ENCODE measurements at places on chromosomes 12 and 14.
A peak's percentile ranks its signal among the peaks of the same experiment; 100 is the strongest.

- DNase-seq: no peak
These were observed 25.4 kb downstream of the HSPB8 start for GRCh38 chr12:119204131-119204530.

- no peak for DNase-seq
These were observed 42.6 kb upstream of the POC1B start for GRCh38 chr12:89568484-89568883.

DNA sequence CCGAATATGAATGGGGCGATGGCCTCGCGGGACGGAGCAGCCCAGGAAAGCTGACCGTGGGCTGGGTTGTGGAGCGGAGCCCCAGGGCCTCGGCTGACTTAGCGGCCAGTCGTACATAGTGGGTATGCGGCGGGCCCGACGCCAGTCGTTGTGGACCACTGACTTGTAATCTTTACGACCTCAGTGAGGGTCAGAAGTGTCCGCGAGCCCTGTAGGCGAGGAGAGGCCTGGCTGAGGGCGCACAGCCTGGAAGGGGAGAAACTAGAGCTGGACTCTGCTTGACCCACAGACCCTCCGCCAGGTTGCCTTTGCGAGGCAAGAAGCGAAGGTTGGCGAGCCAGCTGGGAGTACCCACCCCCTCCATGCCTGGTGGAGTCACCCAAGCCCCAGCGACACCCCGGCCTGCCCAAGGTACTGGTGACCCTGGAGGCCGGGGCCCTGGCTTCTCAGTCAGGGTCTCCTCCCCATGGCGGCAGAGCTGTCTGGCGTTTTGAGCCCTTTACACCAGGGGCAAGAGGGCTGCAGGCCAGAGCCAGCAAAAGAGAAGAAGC, 15.6 kb upstream of the DYNC1H1 start:
- DNase-seq: no peak

GRCh38 chr14:102616799-102617198, 24.4 kb downstream of the RCOR1 start:
- no peak for DNase-seq

DNA sequence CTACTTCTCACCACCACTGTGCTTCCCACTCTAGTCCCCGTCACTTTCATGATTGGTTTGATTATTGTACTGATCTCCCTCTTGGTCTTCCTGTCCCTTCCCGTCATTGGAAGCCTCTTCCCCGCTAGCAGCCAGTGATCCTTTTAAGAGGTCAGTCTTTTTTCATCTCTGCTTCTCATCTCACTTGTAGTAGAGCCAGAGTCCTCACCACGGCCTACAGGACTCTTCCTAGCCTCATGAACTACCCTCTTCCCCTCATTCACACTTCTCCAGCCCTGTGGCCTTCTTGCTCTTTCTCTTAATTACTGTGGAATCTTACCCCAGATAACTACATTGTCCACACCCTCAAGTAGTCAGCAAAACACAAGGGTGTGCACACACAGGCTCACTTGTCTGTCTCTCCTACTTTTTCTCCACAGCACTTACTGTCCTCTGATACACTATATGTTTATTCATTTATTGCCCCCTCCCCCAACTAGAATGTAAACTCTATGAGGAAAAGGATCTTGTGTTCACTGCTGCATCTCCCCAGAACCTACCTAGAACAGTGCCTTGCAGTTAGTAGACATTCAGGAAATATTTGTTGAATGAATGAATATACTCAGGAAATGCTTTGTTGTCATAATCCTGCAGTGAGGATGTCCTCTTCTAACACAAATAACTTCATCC, 66.3 kb downstream of the CKB start:
- no peak for DNase-seq

- DNase-seq: no peak
These were observed 47.6 kb upstream of the SELPLG start for GRCh38 chr12:108681317-108681716.

DNA sequence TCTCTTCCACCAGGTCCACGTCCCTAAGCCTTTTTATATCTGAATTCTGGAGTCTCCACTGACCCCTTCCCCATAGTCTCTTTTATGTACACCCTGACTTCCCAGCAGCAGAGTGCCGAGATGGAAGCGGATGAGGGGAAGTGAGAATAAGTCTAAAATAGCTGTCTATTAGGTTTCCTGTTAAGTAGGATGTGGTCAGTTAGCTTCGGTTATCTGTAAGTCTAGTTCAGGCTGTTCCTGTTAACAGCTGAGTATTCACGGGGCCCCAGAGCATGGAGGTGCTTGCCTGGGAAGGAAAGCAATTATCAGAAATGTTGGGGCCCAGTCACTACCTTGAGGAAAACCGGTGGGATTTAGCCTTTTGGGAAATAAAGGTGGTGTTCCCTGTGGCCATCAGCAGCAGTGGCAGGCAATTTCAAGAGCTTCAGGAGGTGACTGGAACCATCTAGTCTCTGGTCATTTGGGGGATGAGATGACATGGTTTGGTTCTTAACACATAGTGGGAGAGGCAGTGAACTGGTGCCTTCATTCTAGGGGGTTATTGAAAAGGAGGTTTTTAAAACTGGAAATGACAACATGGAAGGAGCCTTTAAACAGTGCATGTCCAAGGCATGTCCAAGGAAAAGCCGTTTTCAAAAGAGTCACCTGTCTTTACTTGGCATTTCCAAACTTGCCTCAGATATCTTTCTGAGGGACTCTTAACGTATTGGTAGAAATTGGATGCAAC, 21.8 kb downstream of the CHST11 start:
- DNase-seq: no peak

DNA sequence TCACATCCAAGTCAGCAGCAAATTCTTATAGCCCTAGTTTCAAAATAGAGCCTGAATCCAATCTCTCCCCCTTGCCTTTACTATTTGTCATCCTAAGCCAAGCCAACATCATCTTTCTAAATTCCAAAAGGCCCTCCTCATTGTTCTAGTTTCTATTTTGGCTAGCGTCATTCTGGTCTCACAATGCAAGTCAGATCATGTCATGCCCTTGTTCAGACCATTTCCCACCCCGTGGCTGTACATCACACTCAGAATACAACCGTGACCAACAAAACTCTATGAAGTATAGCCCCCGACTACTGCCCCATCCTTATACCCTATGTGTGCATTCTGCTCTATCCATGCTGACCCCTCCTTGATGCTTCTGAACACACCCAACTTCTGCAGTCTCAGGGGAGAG, 12.3 kb upstream of the GNG2 start:
- no peak for DNase-seq

DNA sequence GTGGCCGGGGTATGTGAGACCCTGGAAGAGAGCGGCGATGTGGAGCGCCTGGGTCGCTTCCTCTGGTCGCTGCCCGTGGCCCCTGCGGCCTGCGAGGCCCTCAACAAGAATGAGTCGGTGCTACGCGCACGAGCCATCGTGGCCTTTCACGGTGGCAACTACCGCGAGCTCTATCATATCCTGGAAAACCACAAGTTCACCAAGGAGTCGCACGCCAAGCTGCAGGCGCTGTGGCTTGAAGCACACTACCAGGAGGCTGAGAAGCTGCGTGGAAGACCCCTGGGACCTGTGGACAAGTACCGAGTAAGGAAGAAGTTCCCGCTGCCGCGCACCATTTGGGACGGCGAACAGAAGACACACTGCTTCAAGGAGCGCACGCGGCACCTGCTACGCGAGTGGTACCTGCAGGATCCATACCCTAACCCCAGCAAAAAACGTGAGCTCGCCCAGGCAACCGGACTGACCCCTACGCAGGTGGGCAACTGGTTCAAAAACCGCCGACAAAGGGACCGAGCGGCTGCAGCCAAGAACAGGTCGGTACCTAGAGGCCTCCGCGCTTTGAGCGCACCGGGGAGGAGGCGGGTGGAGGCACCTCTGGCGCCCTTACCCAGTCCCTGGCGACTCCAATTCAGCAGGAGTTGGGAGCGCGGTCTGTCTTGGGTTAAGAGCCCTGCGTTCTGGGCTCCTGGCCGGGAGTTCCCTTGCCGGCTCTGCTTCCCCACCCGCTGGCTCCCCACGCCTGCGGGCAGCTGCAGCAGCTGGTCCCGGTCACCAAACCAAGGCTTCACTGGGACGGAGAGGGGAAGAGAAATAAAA, 700 bp downstream of the SIX6 start:
- DNase-seq: no peak

DNA sequence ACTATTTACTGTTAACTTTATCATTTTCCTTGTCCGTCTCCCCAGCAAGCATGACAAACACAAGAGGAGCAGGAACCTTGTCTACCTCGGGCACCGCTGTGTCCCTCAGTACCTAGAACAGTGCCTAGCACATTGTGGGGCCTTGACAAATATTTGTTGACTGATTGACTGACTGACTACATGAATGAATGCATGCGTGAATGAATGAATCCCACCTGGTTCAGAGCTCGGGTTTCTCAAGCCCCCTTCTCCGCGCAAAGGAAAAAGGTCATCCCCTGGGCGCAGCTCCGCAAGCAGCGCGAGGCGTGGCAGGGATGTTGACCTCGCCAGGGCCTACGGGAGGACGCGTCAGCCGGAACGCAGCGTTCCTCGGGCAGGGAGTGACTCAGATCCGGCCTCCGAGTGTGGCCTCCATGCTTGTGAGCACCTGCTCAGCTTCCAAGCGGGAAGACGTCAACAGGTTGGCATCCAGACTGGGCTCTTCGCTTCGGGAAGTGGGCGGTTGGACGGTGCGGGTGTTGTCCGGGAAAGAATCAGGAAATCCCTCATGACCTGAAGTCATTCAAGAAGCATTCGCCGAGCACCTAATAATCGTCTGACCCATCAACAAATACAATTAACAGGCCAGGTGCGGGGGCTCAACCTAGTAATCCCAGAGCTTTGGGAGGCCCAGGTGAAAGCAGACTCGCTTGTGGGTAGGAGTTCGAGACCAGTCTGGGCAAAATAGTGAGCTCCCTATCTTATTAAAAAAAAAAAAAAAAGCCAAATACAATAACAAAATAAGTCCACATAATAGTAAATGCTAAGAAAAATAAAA, 13.9 kb upstream of the UBC start:
- DNase-seq: no peak

DNA sequence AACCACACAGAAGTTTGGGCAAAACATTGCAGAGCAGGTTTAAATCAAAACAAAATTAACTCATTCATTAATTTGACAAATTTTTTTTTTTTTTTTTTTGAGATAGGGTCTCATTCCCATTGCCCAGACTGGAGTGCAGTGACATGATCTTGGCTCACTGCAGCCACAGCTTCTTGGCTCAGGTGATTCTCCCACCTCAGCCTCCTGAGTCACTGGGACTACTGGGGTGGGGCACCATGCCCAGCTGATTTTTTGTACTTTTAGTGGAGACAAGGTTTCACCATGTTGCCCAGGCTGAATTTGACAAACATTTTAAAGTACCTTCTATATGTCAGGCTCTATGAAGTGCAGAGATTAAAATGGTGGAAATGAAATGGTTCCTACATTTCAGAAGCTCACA, 257.1 kb upstream of the NPAS3 start:
- DNase-seq: no peak

DNA sequence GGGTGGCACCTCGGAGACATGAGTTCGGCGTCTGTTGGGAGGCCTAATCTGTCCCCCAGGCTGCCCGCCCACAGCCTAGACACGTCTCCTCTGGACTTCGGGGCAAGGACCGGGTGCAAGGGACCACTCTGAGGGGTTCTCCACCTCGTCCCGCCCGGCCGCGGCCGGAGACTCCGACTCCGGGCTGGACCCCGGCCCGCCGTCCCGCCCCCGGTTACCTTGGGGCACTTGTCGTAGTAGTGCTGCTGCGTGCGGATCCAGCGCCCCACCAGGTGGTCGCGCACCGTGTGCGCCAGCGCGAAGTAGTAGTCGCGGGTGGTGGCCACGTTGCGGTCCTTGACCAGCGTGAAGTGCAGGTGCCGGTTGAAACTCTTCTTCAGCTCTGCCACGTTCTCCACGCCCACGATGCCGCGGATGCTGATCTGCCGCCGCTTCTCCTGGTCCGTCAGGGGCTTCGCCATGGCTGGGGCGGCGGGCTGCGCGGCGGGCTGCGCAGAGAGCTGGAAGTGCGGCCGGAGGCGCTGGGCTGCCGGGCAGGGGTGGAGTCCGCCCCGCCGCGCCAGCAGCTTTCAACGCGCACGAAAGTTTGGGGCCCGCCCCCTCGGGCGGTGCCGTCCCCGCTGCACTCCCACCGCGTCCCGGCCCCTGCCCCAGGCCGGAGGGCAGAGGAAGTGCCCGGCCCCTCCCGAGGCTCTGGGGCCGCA, at the start of gene PYGL:
Gene PYGL, minus strand, starts transcription at position 541 of the 704 bp plus-strand sequence. Its CDS starts 80 bp downstream, at position 461.
- DNase-seq: peak; percentile 11

- no peak for DNase-seq
These were observed 44.0 kb upstream of the LRTM2 start for GRCh38 chr12:1776170-1776921.

Data from stimulated activated CD4-positive, alpha-beta T cell treated with anti-CD3 and anti-CD28 coated beads, Interleukin-4, amount 100 ng/mL, for 48 hours (primary cell).